G401 (cell line): ENCODE measurements at places on chromosomes 5 and 9. TPM values are rescaled to one million over a fixed set of nuclear protein-coding genes. Genes with fewer than 3 reads are reported as not detected.

The SMIM32 gene
- total RNA-seq: not detected in 2 replicates

The TAL2 gene
- not detected in 2 replicates for total RNA-seq

The PROB1 gene
- total RNA-seq: 0.55 and 0.78 TPM in 2 replicates

The ACTBL2 gene
- not detected in 2 replicates for total RNA-seq

- DNase-seq: no peak
Observed at GRCh38 chr9:849431-849830, 7.9 kb downstream of the DMRT1 start.

DNA sequence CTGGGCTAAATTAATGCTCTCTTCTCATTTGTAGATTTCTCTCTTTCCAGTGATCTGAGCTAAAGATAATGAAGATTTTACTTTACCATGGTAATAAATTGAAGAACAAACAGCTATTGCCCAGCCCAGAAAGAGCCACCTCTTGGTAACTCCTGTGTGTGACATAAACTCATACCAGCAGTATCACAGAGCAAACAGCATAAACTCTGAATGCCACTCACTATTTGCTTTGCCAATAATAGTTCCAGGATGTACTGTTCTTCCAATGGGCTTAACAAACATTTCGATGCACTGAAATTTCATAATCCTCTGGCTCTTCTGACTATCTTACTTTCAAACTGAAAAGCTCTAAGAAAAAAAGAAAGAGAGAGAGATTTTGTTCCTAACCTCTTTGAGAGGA is 69.8 kb upstream of the RASEF start:
- DNase-seq: no peak

DNA sequence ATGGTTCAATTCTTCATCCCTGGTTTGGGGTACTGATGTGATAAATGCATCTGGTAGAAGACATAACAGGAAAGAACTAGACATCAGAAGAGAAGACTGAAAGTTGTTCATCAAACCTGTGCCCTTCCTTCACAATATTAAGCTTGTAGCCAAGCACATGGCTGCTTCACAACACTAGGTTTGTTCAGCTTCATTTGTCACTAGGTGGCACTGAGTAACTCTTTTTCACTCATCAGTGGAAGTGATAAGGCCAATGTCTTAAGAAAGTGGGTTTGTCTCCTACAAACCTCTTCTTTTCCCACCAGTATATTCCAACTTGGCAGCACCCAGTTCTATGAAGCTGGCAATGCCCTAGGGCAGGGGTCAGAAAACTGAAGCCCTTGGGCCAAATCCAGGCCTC is 26.9 kb downstream of the ZNF484 start:
- no peak for DNase-seq

DNA sequence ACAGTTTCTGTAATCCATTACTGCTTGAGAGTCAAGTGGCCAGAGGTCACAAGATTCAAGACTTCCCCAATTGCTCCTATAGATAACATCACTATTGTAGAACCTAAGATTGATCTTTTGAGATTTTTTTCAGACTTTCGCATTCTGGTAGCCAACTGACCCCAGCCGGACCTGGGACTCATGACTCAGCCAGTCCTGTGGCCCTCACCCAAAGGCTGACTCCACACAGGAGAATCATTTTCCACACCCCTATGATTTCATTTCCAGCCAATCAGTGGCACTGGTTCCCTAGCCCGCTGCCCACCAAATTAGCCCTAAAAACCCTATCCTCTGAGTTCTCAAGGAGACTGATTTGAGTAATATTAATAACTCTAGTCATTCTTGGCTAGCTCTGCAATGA is 36.2 kb downstream of the TARS1 start:
- no peak for DNase-seq

- no peak for DNase-seq
Observed at GRCh38 chr5:79056847-79057246, 12.6 kb downstream of the DMGDH start.

DNA sequence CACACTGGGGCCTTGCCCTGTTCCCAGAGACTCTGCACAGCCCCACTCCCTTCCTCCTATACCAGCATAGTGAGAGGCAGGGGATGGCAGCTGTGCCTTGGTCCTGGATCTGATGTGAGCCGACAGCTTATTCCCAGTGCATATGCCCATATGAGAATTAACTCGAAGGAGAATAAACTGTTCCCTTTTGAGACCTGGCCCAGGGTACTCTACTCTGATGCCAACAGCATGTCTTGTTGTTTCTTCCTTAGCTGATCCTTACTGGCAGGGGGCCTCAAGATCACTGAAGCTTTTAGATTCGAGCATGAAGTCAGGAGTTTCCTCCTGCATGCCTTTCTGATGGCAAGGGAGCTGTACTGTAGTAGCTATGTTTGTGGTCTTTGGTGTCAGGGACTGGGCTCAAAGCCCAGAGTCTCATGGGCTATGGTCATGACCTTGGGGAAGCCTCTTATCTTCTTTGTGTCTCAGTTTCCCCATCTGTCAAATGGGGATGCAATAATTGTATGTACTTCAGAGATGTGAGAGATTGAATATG is 57.1 kb downstream of the DOCK2 start:
- DNase-seq: no peak

DNA sequence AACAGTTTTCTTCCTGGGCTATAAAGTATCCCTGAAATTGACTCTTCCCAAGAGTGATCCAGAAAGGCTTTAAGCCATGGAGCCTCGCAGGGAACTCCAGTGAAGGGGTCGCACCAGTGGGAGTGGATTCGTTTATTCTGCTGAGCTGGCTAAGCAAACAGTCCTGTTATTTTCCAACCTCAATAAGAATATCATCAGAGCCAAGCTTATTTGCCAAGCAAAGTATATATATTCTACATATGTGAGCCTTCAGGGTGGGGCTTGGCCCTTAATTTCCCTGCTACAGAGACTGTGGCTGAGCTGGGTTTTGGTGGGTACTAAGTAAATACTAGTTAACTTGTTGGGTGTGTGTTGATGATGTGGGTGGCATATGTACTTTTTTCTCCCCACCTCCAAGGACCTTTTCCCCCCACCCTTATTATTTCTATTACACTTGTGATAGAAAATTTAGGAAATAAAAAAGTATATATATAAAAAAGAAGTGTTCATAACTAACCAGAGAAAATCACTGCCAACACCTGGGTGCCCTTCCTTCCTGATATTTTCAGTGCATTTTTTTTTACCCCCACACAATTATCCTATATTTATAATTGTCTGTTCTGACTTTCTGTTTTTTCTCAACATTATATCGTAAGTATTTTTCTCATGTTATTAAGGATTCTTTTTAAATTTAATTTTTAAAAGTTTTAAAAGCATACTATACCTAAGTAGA is 5.3 kb downstream of the GSN start:
- DNase-seq: no peak
